Ureter (tissue), 1 donor: ENCODE measurements at places on chromosomes 1 and 21. TPM values are rescaled to one million over a fixed set of nuclear protein-coding genes. Genes with fewer than 3 reads are reported as not detected.

Gene CTSS
- total RNA-seq, result 77.3 TPM

Gene FMO2
- 6.7 TPM for total RNA-seq

Gene MATN1
- not detected for total RNA-seq

DNA sequence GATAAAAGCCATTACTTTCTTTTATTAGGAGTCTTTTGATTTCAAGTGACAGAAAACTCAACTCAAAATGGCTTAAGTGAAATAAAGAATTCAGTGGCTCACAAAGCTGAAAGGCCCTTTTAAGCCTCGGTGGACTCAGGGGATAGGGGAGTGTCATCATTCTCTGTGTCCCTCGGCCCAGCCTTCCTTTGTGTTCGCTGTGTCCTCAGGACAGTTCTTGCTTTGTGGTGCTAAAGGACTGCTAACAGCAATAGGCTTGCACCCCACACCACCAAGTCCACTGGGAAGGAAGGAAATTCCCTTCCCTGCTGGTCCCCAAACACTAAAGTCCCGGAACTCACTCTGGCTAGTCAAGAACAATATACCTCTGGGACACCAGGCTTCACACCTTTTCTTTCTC is 129.2 kb downstream of the NTPCR start:
- DNase-seq, result no peak

GRCh38 chr1:71053758-71054157 is 6.1 kb upstream of the PTGER3 start:
- DNase-seq, result no peak

- no peak for DNase-seq
These were observed 20.7 kb downstream of the PPP1R15B start for GRCh38 chr1:204390751-204391466.

GRCh38 chr1:158002631-158003405 is 9.4 kb downstream of the KIRREL1 start:
- no peak for DNase-seq
